Activated T-helper 1 cell treated with Interleukin-2 at 50 U/mL for 16 hours (primary cell): ENCODE measurements at places on chromosomes 3 and 15.

GRCh38 chr15:84668221-84668982 is 10.4 kb upstream of the NMB start:
- DNase-seq = no peak

DNA sequence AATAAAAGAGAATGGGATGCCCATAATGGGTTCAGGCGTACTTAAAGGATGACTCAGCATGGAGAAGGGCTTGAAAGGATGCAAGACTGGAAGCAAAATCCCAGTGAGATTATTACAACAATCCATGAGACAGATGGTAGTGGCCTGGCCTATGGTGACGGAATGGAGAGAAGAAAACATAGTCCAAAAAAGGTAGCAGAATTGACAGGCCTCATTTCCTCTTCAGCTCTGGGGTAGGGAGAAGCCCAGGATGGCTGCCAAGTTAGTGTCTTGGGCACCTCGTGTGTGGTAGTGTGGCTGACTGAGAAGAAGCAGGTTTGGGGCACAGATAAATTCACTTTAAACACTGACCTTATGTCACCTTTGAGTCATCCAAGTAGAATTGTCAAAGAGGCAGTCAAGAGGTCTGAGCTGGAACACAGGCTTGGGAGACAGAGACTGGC is 18.1 kb downstream of the MB21D2 start:
- no peak for DNase-seq

- no peak for DNase-seq
These were observed 20.4 kb downstream of the SPTSSB start for GRCh38 chr3:161350916-161351315.

- DNase-seq = no peak
These were observed 6.8 kb upstream of the KBTBD12 start for GRCh38 chr3:127908202-127908601.

DNA sequence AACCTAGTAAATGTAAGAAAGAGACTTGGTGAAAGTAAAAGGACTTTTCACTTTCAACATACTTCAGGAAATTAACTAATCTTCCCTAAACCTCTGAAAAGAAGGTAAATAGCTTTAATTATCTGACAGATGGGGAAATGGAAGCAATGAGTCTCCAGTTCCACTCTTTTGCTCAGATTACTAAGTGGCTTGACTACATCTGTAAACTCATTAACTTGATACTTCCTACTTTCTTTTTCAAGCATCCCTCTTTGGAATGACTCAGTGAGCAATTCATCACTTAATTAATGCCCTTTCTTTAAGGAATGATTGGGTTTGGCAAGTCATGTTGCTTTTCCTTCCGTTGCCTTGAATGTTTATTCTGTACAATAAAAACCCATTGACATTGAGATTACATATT is 234.2 kb downstream of the GRM7 start:
- no peak for DNase-seq

GRCh38 chr3:72659188-72659587 is 189.1 kb downstream of the SHQ1 start:
- DNase-seq = no peak
